ENCODE measurements at places on chromosomes 11 and 22.
A peak's percentile ranks its signal among the peaks of the same experiment; 100 is the strongest.

DNA sequence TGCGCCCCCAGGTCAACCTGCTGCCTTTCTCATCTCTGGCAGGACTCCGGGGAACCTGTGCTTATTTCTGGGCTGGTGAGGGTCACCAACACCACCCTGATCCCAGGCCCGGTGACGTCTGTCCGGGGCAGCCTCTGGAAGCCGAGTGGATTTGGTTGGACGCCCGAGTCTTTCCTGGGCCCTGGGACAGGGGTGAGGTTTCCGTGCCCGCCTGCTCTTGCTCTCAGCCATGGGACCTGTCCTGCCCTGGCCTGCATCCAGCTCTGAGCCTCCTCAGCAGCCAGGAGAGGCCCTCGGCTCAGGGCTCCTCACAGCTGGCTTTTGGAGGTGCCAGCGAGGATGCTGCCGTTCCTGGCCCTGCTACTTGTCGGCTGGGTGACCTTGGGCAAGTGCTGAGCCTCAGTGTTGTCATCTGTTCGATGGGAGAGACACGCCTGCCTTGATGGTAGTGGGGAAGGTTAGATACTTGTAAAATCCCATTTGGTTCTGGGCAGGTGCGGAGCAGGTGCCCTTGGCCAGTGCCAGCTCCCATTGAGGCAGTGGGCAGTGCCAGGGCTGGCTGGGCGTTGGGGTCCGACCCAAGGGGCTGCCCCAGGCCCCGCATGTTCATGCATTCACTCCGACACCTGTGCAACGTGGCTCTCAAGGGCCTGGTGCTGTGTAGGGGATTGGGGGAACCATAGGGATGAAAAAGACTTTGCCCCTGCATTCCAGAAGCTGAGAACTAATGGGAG lies 58.9 kb upstream of the THY1 start:
- DNase-seq: no peak

- DNase-seq: no peak
Observed at GRCh38 chr11:67507242-67507863, 609 bp downstream of the CDK2AP2 start.

- no peak for DNase-seq
Observed at GRCh38 chr22:19194766-19195536, 16.4 kb upstream of the SLC25A1 start.

DNA sequence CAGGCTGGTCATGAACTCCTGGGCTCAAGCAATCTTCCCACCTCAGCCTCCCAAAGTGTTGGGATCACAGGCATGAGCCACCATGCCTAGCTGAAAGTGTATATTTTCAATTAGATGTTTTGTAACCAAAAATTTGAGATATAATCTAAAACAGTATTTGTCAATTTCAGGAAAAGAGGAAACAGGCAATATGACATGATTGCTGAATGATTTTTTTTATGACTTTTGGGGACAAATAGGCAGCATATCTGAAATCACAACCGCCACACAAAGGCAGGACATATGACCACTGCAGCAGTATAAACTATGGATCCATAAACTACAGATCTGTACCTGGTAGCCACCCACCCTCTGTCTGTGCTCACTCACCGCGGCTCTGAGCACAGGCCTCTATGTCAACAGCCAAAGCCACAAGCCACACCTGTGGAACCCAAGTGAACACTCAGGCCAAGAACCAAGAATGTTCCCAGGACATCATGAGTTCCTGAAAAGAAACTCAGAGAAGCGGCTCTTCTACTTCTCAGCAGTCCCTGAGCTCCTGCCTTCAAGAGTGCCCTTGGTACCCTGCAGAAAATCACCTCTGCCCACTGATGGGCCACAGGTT lies 22.5 kb downstream of the PISD start:
- DNase-seq: no peak

DNA sequence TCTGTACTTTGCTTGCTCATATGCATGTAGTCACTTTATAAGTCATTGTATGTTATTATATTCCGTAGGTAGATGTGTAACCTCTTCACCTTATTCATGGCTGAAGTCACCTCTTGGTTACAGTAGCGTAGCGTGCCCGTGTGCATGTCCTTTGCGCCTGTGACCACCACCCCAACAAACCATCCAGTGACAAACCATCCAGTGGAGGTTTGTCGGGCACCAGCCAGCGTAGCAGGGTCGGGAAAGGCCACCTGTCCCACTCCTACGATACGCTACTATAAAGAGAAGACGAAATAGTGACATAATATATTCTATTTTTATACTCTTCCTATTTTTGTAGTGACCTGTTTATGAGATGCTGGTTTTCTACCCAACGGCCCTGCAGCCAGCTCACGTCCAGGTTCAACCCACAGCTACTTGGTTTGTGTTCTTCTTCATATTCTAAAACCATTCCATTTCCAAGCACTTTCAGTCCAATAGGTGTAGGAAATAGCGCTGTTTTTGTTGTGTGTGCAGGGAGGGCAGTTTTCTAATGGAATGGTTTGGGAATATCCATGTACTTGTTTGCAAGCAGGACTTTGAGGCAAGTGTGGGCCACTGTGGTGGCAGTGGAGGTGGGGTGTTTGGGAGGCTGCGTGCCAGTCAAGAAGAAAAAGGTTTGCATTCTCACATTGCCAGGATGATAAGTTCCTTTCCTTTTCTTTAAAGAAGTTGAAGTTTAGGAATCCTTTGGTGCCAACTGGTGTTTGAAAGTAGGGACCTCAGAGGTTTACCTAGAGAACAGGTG lies 11.1 kb downstream of the CCND1 start:
- DNase-seq: no peak

GRCh38 chr11:65571420-65571819 lies 918 bp upstream of the FAM89B start:
- DNase-seq: no peak

DNA sequence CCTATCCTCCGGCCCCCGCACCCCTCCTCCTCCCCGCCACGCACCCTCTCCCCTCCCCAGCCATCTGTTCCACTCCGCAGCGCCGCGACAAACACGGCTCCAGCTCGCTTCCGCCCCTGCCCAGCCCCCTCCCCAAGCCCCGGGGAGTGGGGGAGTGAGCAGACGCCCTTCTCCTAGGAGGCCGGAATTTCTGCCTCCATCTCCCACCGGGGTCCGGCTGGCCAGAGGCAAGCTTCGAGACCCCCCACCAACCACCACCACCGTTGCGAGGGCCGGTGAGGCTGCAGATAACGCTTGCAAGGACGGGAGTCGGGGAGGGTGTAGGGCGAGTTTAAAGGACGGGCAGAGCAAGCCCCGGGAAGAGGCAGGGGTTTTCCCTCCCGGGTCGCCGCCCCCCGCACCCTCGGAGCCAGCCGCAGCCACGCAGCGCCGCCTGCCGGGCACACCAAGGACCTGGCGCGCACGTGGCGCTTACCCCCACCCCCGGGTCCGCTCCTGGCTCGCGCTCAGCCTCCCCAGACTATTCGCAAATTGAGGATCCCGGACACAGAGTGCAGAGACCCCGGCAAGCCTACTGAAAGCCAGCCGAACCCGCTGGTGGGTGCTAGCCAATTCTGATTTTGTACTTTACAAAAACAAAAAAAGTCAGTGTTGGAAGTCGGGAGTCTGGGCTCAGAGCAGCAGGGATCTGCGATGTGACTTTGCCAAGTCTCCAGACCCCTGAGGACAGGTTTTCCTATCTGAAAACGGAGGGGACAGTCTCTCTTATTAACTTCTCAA lies 22.6 kb downstream of the RTN4RL2 start:
- peak; percentile 60 for DNase-seq

GRCh38 chr11:75465701-75466531 lies 32.9 kb upstream of the KLHL35 start:
- DNase-seq: no peak

- no peak for DNase-seq
Observed at GRCh38 chr11:65436412-65437032, 13.9 kb downstream of the NEAT1 start.

DNA sequence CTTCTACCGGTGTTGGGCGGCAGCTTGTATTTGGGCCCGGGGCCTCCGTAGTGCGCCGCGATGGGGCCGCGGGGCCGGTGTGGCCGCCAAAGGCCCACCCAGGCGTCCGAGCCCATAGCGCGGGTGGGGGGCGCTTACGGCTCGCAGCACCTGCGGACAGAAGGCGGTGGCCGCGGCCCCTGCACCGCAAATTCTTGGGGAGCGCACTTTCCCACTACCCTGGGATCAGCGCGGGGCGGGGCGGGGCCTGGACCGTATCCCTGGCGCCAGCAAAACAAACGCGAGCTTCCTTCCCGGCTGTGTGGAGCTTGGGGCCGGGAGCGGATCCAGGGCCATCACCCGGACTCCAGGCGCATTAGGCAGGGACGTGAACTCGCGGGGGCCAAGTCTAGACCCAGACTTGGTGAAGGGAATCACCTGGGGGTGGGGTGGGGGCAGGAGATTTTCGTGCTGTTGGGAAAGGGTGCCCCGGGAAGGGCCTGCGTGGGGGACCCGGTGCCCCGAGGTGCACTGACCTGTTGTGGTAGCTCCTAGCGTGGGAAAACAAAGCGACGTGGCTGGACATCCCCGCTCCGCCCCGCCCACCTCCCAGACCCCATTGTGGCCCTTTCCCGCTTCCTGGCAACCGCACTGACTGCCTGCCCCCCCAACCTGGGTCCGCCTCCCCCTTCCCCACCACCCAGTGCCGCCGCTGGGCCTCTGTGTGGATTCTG lies 2.3 kb upstream of the TYMP start:
- peak; percentile 33 for DNase-seq

DNA sequence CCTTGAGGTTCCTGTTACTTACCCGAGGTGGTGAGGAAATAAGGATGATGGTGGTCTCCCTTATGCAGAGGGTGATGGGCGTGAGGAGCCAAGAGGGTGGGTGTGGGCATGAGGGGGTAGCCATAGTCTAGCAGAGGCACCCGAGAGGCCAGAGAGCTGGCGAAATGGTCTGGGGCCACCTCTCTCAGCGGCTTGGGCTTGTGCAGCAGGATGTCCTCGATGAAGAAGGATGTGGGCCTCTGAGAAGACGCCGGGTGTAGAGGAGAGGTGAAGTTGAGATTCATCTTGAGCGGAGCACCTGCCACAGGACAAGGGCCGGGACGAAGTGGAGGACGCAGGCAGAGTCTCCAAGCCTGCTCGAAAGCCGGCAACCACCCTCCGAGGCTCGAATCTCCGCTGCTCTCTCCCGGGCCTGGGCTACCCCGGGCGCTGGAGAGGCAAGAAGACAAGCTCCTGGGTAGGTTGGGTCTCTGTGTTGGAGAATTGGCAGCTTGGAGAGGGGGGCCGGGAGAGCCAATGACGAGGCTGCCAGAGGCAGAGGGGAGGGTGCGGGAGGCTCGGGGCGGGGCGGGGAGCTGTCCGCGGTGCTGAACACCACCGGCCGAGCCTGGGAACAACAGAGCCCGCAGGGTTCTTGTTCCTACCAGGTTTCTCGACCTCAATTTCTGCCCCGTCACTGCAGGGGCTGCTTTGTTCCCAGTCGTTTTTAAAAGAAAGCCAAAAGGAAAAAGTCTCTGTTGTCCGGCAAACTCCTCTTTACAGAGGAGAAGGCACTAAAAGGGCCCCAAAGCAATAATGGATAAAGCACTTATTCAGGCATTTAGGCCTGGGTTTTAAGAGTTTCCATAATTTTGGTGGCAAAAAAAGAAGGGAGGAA lies at the start of gene BSX:
TSS of gene BSX (minus strand) at position 447 of the 877 bp plus-strand sequence. CDS start at position 284, 163 bp downstream.
- peak; percentile 38 for DNase-seq

DNA sequence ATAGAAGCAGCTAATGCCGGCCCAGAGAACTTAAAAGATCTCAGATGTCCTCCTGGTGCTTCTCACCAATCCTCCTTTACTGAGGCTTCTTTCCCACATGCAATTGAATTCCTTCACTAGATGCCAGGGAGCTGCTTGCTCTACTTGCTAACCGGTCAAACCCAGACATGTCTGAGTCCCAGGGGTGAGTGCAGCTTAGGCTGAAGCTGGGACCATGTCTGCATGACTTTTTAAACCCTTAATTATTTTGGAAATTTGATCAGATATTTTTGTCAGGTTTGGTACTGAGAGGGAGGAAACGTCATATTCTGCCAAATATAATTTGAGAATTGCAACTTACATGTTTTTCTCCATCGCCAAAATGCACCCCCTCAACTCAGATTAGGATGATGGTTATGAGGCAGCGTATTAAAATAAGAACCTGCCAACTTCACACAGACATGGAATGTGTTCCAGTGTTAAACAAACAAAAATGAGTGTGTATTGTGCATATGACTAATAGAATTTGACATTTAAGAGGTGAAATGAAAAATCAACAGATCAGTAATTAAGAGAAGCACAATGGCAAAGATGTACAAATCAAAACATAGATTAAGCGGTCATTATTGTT lies 529.5 kb downstream of the ETS1 start:
- no peak for DNase-seq

- DNase-seq: no peak
Observed at GRCh38 chr11:44335052-44335760, 25.3 kb upstream of the ALX4 start.

DNA sequence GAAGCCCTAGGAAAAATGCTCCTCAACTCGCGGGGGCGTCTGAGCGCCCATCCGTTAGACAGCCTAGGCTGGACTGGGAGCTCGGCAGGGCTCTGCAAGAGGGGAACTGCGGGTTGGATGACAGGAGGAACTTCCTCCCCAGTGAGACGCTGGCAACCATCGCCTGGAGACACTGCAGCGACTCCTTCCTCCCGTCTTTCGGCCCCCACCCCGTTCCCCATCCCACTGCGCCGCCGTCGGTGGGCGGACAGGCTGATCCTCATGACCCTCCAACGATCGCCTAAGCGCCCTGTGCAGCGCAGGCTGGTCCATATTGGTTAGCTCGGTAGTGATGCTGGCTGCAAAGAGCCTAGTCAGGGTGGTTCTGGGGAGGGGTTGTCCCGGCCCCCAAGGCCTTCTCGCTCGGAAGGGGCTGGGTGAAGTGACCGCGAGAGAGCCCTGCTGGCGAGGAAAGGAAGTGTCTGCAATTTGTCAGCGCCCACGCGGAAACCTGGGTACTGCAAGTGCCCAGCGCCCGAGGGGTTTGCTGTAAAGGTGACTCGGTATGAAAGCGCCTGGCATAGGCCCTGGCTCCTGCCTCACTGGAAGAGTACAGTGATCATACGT lies 638 bp downstream of the NRGN start:
- peak; percentile 60 for DNase-seq

DNA sequence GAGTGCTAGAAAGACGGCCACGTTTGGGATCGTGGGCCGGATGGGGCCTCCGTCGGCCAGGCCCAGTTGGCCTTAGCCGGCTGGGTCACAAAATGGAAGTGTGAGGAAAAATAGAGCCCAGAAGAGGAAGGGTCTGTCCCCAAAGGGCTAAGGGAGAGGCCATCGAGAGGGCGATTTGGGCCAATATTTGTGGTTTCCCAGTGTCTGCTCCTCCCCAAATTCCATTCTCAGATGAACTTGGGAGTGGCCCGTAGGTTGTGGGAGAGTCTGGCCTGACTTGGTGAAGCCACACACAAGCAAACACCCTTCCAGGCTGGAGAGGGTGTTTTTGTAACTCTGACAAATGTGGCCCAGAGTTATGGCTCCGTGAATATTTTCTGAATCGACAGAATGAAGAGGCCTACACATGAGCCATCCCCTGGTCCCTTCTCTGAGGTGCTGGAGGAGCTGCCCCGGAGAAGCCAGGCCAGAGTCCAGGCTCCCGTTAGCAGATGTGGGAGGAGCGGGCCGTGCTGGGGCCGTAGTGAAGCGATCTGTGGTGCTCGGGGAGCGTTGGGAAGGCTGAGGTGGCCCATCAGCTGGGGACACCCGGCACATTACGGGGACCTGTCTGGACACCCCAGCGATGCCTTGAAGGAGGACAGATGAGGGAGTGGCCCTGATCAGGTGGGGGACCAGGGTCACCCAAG lies 73.5 kb upstream of the PPARA start:
- DNase-seq: no peak

- DNase-seq: no peak
Observed at GRCh38 chr22:19565382-19566278, 41.4 kb upstream of the CLDN5 start.

GRCh38 chr11:107721207-107721606 lies 9.4 kb upstream of the SLN start:
- no peak for DNase-seq

Measured in CD4-positive, alpha-beta T cell treated with Interleukin-1 beta for 1 hour (primary cell).